Coronary artery (tissue), 2 donors: ENCODE measurements at places on chromosomes 1 and 21.

DNA sequence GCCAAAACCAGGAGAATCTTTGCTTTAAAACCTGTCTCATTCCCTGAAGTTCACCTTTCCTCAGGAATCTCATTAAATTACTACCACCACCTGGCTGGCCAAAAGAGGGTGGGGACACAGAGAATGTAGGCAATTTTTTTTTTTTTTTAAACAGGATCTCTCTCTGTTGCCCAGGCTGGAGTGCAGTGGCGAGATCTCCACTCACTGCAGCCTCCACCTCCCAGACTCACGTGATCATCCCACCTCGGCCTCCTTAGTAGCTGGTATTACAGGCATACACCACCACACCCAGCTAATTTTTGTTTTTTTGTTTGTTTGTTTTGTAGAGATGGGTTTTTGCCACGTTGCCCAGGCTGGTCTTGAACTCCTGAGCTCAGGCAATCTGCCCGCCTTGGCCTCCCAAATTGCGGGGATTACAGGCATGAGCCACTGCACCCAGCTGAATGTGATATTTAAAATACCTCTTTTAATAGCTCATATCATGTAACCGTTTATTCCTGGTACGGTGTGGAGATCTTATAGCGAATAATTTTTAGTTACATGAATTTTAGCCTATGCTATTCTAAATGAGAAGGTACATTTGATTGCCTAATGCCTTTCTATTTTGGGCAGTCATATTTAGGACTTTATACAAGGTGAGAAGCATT lies 84.5 kb downstream of the POU2F1 start:
- DNase-seq, result no peak

DNA sequence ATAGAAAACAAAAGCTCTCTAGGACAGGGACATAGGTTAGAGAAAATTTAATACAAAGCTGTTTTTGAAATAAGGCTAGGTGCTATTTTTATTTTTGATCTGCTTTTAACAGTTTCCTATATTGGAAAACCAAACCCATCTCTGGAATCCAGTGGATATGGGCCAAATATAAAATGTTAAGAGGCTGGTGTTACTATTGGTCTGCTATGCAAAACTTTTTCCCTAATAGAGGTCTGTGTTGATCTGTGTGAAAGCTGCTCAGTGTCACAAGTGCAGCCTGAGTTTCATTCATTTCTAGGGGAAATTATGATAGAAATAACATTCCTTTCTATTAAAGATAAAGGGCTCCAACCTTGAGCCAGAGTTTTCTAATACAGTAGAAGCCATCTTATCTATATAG lies 116.4 kb downstream of the OLFML2B start:
- no peak for DNase-seq

GRCh38 chr1:245645894-245646293 lies 491.1 kb downstream of the KIF26B start:
- DNase-seq, result no peak

GRCh38 chr1:44584167-44584566 lies 90.1 kb downstream of the TMEM53 start:
- DNase-seq, result no peak

- no peak for DNase-seq
Observed at GRCh38 chr1:63624911-63625310, 31.7 kb downstream of the PGM1 start.

- no peak for DNase-seq
Observed at GRCh38 chr1:8524627-8525157, 206.8 kb downstream of the SLC45A1 start.

GRCh38 chr1:219325368-219325742 lies 151.7 kb downstream of the LYPLAL1 start:
- no peak for DNase-seq

DNA sequence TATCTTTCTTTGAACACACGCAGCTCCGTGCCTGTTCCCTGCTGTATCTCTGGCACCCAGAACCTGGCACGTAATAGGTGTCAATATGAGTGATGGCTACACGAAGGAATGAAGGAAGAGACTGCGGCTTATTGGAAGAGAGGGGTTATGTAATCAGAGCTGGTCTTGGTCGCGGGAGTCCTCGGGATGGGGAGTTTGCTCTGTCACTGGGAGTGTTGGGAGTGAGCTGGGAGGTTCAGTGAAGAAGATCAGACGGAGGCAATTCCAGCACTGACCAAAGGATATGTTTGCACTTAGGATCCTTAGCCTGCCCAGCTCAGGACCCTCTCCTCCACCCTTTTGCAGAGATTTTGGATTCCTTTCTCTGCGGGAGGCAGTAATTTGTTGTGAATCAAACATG lies 709.1 kb downstream of the PTPRU start:
- DNase-seq, result no peak

DNA sequence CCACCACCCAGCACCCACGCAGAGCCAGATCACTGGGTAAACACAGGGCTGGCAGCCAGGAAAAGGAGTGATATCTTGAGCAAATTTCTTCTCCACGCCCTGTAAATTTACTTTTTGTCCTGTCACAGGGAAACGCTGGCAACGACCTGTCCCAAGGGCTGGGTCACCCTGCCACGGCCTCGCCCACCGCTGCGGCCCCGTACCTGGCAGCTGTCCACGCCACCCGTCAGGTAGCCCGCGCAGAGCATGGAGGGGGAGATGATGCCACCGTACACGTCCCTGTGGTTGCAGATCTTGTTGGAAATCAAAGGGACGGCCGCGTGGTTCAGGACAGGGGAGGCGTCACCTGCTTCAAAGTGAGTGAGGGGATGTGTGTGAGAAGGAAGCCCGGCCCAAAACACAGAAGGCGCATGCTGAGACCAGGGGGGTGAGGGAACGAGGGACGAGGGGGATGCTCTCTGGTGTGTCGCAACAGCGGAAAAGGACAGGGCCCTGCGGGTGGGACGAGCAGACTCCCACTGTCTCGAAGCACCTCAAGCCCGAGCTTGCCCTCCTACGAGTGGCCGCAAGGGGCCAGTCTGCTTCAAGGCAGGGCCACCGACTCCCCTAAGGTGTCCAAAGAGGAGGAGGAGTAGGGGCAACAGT lies 10.1 kb upstream of the TFF1 start:
- DNase-seq, result no peak

DNA sequence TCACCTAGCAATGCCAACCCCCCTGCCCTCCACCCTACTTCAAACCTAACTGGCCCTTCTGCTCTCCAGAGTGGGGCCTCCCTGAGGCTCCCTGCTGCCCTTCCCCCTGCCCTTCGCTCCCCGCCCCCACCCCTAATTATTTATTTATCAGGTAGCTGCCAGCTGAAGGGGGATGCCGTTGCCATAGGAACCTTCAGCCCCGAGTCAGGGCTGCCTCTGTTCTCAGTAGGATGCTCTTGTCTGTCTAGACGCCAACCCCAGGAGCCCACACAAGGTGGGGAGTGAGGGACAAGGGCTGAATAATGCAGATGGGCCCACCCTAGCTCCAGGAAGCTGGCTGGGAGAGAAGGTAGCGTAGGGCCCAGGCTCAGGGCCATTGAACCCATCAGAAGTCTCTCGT lies 41.1 kb downstream of the NKAIN1 start:
- no peak for DNase-seq

DNA sequence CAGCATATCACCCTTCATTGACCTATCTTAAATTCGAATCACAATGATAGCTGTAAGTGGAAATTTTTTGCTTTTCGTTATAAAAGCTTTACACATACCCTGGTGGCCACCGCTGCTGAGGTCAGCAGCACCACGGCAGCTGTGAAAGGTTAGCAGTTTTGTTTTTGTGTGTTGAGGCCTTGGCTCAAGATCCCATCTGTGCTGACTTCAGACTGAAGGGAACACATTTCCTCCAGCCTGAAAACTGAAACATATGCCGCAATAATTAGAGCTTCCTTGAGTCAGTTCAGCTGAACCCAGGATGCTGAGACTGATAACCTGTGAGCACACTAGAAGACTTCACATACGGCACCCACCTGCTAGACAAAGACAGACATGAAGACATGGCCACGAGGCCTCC lies 103.0 kb downstream of the SMYD3 start:
- no peak for DNase-seq

GRCh38 chr1:76463849-76464248 lies 389.3 kb downstream of the ST6GALNAC3 start:
- DNase-seq, result no peak

DNA sequence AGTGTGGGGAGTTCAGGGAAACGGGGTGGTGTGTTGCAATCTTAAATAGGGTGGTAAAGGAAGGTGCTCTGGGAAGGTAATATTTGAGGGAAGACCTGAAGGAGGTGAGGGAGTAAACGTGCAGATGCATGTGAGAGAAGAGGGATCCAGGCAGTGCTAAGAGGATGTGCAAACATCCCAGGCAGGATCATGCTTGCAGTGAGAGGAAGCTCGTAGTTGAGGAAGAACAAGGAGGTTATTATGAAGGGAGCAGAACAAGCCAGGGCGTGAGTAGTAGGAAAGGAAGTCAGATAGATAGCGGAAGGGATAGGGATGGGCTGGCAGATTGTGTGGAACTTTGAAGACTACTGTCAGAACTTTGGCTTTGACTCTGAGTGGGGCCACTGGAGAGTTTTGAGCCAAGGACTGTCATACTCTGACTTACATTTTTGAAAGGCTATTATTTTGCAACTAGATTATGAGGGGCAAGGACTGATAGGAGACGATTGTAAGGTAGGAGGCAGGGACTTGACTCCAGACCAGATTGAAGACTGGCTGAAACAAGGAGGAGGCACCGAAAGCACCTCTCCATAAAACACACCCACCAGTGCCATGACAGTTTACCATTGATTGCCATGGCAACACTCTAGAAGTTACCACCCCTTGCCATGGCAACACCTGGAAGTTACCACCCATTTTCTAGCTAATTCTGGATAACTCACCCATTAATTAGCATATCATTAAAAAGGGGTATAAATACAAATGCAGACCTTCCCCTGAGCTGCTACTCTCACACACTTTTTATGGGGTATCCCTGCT lies 67.0 kb downstream of the XCL2 start:
- DNase-seq, result no peak

GRCh38 chr1:161059293-161059692 lies 10.4 kb downstream of the ARHGAP30 start:
- no peak for DNase-seq

GRCh38 chr1:10838541-10838940 lies 42.1 kb upstream of the CASZ1 start:
- DNase-seq, result no peak
